ENCODE measurements at places on chromosomes 2 and 18.

DNA sequence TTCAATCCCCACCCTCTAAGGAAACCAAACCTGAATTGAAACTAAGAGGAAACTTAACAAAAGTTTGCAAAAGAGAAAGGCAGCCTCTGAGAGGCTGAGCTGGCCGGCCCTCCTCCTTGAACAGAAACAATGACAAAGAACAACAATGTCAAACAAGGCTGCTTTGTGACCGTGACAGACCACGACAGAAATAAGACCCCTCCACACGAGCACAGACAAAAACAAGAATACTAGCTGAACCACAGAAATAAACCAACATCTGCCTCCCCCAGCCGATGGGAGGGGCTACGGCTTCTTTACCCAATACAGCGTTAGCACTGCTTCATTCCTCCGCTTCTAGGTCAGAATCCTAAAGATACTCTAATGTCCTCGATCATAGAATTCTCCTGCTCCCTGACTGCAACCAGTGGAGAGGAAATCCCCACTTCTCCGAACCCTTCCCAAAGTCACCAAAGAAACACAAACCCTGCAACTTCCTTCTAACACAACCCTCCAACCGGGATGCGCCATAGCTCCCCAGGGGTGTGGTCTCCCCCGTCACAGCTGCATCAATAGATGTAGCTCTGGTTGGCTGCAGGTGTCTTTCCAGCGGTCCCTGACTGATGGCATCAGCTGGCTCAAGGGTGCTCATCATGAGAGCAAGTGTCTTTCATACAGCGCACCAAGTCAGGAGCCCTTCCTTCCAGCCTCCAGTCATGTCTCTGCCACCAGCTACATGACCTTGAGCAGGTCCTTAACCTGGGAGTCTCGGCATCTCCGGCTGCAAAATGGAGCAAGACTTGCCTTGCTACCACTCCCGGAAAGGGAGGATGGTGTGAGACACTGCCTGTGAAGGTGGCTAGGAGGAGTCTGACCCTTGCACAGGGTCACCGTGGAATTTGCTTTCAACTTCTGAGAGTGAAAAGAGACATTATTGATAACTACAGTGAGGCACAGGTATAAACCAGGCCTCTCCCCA, 198.6 kb downstream of the HAUS1 start:
- DNase-seq = no peak

DNA sequence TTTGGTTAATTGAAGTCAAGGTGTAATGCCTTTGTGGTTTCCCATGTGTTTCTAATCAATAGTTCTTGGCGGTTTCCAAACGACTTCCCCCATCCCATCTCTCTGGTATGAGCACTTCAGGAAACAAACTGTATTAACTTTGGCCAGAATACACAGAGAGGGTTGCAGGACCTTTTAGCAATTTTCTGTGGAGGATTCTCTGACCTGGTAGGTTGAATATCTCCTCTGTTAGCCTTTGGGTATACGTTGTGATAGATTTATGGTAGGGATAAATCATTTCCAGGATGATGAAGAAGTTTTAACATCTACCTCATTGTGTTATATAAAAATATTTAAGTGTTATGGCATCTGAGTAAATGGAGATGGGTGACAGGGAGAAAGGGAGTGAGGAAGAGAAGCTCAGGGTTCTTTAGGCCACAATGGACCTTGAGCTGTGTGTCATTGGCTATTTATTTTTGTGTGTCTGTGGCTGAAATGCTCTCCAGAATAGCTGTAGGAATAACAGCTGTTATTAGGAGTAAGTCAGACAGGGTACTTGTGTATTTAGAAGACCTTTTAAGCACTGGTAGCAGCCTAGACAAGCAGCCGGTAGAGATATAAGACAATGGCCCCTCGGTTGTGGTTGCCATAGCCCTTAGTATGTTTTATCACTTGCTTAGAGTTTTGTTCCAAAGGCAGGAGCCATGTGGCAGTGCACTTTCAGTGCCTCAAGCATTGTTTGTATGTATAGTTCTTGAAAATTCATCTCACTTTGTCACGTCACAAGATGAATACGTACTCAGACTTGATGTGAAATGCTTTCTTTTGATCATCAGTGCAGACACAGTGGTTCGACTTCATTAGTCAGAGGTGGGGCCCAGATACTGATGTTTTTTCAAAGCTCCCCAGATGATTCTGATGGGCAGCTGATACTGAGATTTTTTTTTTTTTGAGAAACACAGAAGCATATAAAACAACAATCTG, 91.1 kb downstream of the FMNL2 start:
- no peak for DNase-seq

DNA sequence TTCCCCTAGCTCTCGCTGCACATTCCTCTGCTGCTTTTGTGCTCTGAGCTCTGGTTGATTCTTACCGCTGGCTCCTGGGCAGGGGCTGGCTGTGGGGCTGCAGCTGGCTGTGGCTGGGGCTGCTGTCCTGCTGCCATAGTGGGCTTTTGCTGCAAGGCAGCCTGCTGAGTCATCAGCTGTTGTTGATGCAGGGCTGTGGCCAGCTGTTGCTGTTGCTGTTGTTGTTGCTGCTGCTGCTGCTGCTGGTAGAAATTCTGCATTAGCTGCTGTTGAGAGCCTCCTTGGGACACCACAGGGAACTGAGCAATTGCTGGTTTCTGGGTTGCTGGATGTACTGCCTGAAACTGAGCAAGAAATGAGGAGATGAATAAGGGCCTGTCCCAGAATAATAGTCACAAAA, 77.2 kb upstream of the NFU1 start:
- DNase-seq = no peak

GRCh38 chr2:179302764-179303571, 38.3 kb upstream of the SESTD1 start:
- DNase-seq = no peak

- DNase-seq = no peak
Measured at GRCh38 chr18:79102886-79103285, 33.7 kb downstream of the ATP9B start.

GRCh38 chr2:215664847-215665525, 229.1 kb upstream of the FN1 start:
- no peak for DNase-seq

- DNase-seq = no peak
Measured at GRCh38 chr2:19971691-19972090, 18.2 kb downstream of the WDR35 start.

- DNase-seq = no peak
Measured at GRCh38 chr2:74448771-74449170, 6.1 kb upstream of the INO80B start.

- DNase-seq = no peak
Measured at GRCh38 chr2:181072486-181073235, 92.3 kb downstream of the UBE2E3 start.

- DNase-seq = no peak
Measured at GRCh38 chr2:3447789-3448317, 68.4 kb downstream of the TRAPPC12 start.

- DNase-seq = no peak
Measured at GRCh38 chr2:186780701-186781316, 68.2 kb downstream of the ZSWIM2 start.

- no peak for DNase-seq
Measured at GRCh38 chr2:62589691-62590356, 83.8 kb upstream of the TMEM17 start.

GRCh38 chr2:238878051-238878735, 30.3 kb downstream of the TWIST2 start:
- no peak for DNase-seq

All from activated CD4-positive, CD25-positive, alpha-beta regulatory T cell (primary cell).